LHCN-M2 (cell line): ENCODE measurements at places on chromosomes 3 and 15.

DNA sequence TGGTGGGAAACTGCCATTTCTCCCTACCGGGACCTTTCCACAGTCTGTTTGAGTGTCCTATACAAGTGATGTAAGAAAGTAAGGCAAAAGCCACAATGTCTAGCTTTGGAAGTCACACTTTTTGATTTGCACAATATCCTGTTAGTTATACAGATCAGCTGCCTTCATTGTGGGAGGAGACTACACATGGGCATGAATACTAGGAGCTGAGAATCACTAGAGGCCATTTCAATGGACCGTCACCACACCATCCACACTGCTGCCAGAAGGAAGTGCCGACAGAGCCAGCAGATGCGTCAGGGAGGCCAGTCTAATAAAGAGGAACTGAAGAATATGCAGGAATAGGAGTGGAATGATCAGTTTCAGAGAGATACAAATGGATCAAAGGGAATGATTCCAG lies 65.8 kb downstream of the SCN11A start:
- DNase-seq, result no peak

- no peak for DNase-seq
These were observed 33.3 kb downstream of the ZNF609 start for GRCh38 chr15:64493641-64494040.

DNA sequence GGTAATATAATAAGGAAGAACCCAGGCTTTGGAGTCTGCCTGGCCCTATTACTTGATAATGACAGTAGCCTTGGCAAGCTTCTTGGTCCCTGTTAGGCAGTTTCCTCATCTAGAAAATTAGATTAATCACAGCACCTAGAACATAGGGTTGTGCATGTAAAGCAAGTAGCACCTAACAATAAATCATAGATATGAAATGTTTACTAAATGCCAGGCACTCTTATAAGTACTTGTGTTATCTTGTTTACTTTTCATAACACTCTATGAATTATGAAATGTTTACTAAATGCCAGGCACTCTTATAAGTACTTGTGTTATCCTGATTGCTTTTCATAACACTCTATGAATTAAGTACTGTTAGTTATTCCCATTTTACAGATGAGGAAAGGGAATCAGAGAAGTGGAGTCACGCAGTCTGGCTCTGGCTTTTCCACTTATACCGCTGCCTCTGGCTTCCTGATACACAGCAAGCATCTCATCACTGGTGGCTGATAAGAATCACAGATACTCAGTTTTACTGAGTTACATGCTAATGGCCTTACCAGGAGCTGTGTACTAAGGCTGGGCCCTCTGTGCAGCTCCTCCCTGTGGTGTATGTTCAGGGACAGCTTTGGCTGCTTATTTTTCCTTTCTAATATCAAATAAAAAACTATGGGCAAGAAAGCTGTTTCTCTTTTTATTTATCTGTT lies 123.4 kb downstream of the FEZF2 start:
- DNase-seq, result no peak

DNA sequence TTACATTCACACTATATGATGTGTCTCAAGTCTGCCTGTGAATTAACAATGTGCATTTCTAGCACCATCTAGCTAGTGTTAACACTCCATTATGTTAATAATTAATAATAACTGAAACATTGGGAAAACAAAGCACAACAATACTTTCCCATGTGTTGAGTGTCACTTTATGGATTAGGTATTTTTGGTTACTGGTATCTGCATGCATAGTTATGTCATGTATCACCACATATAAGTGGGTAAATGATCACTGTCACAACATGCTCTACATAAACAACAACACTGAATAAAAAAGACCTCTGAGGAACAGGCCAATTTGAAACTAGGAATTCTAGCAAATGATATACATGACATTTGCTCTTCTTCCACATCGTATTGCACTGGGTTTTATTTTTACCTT lies 74.7 kb downstream of the MLH1 start:
- DNase-seq, result no peak
